Smooth muscle cell of bladder (primary cell): ENCODE measurements at places on chromosomes 1 and 21. TPM values are rescaled to one million over a fixed set of nuclear protein-coding genes. Genes with fewer than 3 reads are reported as not detected.

Gene CTSS
- total RNA-seq = 3.2 and 7.0 TPM in 2 replicates

Gene MFN2
- 37.8 and 50.9 TPM in 2 replicates for total RNA-seq

Gene PRAMEF4
- total RNA-seq = not detected in 2 replicates

Gene UMODL1
- total RNA-seq = 0.09 and 0.14 TPM in 2 replicates

Gene RHBG
- not detected in 2 replicates for total RNA-seq

Gene CHAF1B
- total RNA-seq = 0.43 and 0.55 TPM in 2 replicates

Gene SLAMF1
- not detected in 2 replicates for total RNA-seq

Gene OR10J1
- total RNA-seq = not detected in 2 replicates

Gene S100A1
- not detected in 2 replicates for total RNA-seq

Gene SPATA1
- total RNA-seq = 0.46 and 0.71 TPM in 2 replicates
